BJ (cell line): ENCODE measurements at places on chromosomes 1 and 21. TPM values are rescaled to one million over a fixed set of nuclear protein-coding genes. Genes with fewer than 3 reads are reported as not detected.

DNA sequence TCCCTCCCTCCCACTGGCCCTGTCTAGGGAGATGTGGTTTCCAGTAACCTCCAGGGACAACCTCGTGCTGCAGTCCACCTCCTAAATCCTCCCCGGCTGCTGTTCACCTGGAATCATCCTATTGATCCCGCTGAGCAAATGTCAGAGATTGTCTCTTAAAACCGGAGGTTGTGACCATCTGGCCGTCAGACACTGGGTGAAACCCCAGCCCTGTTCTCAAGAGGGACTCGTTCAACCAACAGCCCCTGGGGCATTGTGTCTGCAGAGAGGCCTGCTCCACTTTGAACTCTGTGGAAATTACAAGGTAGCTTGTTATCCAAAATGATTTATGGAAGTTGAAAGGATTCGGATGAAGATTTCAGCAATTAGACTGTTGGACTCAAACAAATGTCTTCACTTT, 498.0 kb downstream of the MATN1 start:
- no peak for DNase-seq

GRCh38 chr1:72759486-72759885, 477.1 kb upstream of the NEGR1 start:
- no peak for DNase-seq

DNA sequence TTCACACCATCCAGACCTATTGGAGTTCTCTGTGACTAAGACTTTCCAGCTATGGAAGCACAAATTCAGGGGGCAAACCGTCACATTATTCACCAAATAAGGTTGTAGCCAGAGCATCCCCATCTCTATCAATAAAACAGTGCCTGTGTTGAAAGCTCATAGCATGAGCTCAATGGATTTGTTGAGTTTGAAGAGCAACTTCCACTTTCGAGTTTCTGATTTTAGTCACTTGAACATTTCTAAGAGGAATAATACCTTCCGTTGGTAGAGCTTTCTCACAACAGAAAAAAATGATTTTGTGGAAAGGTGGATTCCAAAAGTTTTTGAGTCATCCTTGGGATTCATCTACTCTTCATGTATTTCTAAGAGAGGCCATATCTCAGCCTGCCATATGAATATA, 13.0 kb upstream of the ELAVL4 start:
- no peak for DNase-seq

- DNase-seq, result no peak
These were observed 103.9 kb upstream of the DNAH14 start for GRCh38 chr1:224825525-224826000.

DNA sequence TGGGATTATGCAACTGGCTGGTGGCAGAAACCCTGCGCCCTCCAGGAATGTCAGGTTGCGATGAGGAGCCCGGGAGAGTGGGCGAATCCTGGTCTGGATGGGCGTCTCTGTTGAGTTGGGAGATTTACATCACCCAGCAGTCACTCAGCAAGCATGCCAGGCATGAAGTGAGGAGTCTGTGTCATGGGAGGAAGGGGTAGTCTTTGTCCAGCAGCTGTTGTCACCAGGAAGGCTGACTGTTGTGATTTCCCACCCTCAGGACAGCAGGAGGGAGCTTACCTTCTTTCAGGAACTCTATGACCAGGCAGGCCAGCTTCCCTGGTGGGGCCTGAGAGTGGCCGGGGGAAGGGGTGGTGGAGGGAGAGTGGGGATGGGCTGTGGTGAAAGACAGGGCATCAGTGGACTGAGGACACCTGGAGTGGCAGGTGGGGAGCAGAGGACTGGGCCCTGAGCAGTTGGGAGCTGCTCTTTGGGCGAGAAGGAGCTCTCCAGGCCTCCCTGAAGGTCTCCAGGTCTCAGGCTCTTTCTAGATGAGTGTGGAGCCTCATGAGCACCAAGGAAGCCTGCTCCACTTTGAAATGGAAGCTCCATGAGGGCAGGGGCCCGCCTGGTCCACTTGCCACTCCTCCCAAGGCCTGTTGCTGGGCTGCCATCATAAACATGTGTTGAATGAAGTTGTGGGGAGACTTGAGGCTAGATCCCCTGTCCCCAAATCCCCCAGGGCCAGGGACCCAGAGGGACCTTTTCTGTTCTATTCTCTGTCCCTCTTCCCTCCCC, 21.3 kb upstream of the PKP1 start:
- no peak for DNase-seq

- no peak for DNase-seq
These were observed 38.4 kb downstream of the VAV3 start for GRCh38 chr1:107926436-107927080.

LCE1D gene
- polyA plus RNA-seq, result not detected in 2 replicates
